Stimulated activated CD4-positive, alpha-beta T cell treated with anti-CD3 and anti-CD28 coated beads, Interleukin-15, amount 100 ng/mL, for 1 hour (primary cell): ENCODE measurements at places on chromosomes 3 and 15.

- DNase-seq = no peak
These were observed 29.5 kb upstream of the SMAD3 start for GRCh38 chr15:67035886-67036285.

DNA sequence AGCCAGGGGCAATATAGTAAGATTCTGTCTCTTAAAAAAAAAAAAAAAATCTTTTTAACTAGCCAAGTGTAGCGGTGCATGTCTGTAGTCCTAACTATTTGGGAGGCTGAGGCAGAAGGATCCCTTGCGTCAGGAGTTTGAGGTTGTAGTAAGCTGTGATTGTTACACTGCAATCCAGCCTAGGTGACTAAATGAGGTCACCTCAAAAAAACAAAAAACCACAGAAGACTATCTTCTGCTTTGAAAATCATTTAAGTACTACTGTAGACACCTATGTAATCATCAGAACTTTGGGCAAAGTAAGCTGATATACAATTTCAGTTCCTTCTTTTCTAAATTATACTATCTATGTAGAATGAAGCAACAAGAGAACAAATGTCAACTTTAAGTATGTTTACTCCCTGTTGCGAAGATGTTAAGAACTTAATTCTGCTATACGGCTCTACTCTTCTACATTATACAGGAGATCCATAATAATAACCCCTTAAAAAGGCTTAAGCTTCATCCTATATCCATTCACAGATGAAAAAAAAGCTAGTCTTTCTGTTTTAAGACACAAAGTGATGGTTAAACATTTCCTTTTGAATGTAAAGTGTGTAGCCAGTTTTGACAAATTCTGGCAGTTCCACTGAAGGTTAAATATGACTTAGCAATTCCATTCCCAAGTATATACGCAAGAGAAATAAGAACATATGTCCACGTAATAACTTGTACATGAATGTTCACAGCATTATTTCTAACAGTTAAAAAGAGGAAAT lies 15.2 kb downstream of the DAZL start:
- no peak for DNase-seq

DNA sequence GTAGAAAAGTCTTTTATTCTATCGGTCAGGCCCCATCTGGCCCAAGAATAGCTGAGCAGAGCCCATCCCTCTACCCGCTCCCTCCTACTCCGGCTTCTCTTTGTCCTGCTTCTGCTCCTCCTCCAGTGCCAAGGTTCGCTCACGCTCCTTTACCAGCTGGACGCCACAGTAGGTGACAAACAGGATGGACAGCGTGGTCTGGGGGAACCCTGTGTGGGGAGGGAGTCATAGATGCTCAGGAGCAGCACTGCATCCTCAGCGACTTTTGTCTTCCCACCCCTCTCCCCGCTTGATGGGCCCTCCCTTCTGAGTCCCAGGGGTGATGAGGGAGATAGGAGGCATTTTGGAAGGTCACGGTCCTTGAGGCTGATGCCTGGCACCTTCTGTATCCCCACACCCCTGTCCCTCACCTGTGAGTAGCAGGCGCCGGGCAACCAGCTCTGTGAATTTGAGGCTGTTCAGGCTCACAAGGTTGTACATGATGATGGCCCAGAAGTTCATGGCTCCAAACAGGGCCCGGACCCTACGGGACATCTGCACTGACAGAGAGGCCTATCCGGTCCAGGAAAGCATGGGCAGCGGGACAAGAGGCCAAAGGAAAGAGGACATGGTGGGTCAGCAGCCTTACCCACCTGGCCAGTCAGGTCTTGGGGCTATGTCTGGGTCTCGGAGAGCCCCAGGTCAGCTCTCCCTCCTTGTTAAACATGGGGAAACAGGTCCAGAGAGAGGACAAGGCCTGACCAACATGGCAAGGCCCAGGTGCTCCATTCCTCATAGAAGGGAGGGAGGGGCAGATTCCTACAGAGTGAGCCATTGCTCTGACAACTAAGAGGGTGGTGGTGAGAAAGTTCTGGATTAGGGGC lies 7.6 kb downstream of the KLHL40 start:
- DNase-seq = no peak

GRCh38 chr3:155555479-155556060 lies 189.3 kb downstream of the PLCH1 start:
- DNase-seq = no peak

- DNase-seq = no peak
These were observed 1.1 kb downstream of the KIF15 start for GRCh38 chr3:44762690-44763089.
